ENCODE measurements at places on chromosomes 16 and 17. TPM values are rescaled to one million over a fixed set of nuclear protein-coding genes. Genes with fewer than 3 reads are reported as not detected.
A peak's percentile ranks its signal among the peaks of the same experiment; 100 is the strongest.

The ACSM5 gene
- total RNA-seq = not detected

DNA sequence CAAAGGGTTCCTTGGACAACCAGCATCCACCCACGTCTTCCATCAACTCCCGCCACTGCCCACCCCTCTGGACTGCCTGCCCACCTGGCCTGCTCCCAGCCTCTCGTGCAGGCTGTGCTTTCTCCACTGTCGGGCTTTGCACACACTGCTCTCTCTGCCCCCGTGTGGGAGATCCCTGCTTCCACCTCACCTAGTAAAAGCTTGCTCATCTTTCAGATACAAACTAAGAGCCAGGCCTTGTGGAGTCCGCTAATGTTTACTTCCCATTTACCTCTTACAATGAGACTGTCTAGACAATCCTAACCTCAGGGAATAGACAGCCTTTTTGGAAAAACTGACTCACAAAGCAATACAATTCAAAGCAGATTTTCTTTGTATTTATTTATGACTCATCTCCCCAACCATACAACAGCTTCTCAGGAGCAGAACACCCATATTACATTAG, 67.6 kb downstream of the USP31 start:
- no peaks in the 10 kb centered on the region for H3K27me3 ChIP-seq
- H3K4me3 ChIP-seq = no peak overlapping the region
- H3K36me3 ChIP-seq = peaks cover 14% of the 10 kb centered on the region

GRCh38 chr17:5832886-5833285, 237.3 kb upstream of the WSCD1 start:
- peaks cover 22% of the 10 kb centered on the region for H3K4me1 ChIP-seq
- no peak for DNase-seq
- H3K4me3 ChIP-seq = no peak overlapping the region
- peak overlapping the region; percentile 32 for H3K27ac ChIP-seq
- no peaks in the 10 kb centered on the region for H3K27me3 ChIP-seq

DNA sequence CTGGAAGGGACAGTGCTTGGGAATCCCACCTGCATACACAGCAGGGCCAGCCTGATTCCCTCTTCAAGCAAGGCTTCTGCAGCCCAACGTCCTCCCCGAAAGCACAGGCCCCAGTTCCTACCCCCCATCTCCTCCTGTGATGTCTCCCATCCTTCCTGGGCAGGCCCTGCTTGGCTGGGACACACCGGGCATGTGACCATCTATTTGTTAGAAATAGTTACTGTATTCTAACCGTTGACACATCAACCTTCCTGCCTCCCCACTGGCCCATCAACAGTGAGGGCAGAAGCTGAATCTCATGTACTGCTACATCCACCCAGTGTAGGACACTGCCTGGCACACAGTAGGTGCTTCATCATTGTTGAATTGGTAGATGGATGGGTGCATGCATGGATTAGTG, 10.7 kb downstream of the PRR29 start:
- DNase-seq = no peak
- no peaks in the 10 kb centered on the region for H3K36me3 ChIP-seq
- peaks cover 4% of the 10 kb centered on the region for H3K27me3 ChIP-seq
- H3K4me1 ChIP-seq = peaks cover 17% of the 10 kb centered on the region
- no peak overlapping the region for H3K27ac ChIP-seq
- H3K4me3 ChIP-seq = no peak overlapping the region

The PITPNC1 gene
- 21.5 TPM for total RNA-seq

All from neural crest cell (in vitro differentiated cells).